SJSA1 (cell line): ENCODE measurements at places on chromosomes 4 and X. TPM values are rescaled to one million over a fixed set of nuclear protein-coding genes. Genes with fewer than 3 reads are reported as not detected.

SULT1E1 gene
- not detected in 2 replicates for total RNA-seq

RAB9B gene
- 0.50 and 1.7 TPM in 2 replicates for total RNA-seq

CCSER1 gene
- not detected in 2 replicates for total RNA-seq

BEX1 gene
- not detected in 2 replicates for total RNA-seq

IL21 gene
- total RNA-seq: not detected in 2 replicates

TMSB15B gene
- total RNA-seq: 3.5 and 23.2 TPM in 2 replicates

CT45A10 gene
- not detected in 2 replicates for total RNA-seq

DOK7 gene
- 0.05 TPM in 1 of 2 replicates, not detected in the other for total RNA-seq

HS6ST2 gene
- total RNA-seq: not detected in 2 replicates

NAP1L2 gene
- total RNA-seq: 0.06 TPM in 1 of 2 replicates, not detected in the other

DUX4 gene
- total RNA-seq: not detected in 2 replicates

IGSF1 gene
- total RNA-seq: not detected in 2 replicates

ERVMER34-1 gene
- total RNA-seq: not detected in 2 replicates

RGN gene
- total RNA-seq: not detected in 2 replicates

RTL9 gene
- 0.11 TPM in 1 of 2 replicates, not detected in the other for total RNA-seq

AKAP14 gene
- total RNA-seq: not detected in 2 replicates

GAGE12E gene
- not detected in 2 replicates for total RNA-seq

ANOS1 gene
- total RNA-seq: 3.5 and 9.3 TPM in 2 replicates
